ENCODE measurements at places on chromosomes 2 and 18.

DNA sequence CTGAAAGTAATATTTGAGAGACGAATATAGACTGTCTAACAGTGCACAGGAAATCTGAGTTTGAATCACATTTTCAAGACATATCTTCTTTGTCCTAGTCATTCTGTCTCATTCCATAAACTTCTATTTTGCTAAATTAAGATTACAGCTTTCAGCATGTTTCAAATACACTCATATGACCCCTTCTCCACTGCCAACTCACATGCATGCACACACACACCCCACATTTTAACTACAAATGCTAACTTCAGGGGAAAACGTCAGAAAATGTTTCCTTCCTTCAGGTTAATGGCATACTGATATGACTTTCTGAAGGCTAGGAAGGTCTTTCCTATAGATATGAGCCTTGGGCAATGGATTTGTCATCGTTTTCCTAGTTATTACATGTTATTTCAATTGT lies 373.7 kb downstream of the RBM43 start:
- no peak for DNase-seq

DNA sequence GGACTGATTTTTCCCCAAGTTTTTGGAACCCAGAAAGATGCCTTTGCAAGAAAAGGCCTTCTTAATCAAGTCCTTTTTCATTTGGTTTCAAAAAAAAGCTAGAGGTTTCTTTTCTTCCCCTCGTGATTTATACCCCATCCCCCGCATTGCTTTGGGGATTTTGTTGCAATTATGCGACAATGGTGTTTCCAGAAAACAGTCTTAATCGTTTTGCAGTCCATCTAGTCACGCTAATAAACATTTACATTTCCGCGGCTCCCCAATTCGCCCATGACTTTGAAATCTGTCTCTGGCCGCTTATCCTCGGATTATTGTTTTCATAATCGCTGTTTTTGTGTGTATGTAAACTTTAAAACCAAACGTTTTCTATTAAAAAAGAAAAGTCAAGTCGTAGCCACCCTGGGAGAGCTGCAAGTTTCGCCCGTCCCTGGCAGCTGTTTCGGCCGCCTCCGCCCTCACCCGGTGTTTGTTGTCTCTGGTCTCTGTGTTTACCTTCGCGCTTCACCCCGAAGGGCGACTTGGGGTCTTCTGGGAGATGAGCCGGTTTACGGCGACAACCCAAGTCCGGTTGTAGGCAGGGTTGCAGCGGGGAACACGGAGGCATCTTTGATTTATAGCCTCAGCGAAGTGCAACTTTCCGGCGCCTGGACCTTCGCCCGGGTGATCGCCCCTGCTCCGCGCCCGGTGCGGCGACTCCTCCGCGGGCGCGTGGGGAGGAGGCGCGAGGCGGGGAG lies 667 bp downstream of the SP9 start:
- DNase-seq = no peak

GRCh38 chr18:66937546-66937945 lies 333.7 kb upstream of the CDH19 start:
- DNase-seq = no peak

DNA sequence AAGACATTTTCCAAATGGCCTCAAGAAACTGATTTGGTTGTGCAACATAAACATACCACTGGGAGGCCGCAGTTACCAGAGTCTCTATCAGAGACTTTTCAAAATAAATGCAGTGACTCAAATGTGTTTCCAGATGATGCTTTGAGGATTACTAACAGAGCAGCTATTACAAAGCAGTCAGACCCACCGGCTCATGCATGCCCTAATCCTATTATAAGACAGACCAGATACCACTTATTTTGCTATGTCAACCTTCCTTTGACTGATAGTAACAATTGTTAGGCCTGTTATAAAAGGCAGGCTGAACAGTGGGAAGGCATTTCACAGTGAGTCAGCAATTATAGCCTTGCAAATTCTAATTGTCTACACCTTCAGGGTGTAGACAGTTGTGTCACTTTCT lies 217.7 kb downstream of the LRRTM1 start:
- no peak for DNase-seq

- no peak for DNase-seq
These were observed 65.7 kb upstream of the RTN4 start for GRCh38 chr2:55115761-55116597.

DNA sequence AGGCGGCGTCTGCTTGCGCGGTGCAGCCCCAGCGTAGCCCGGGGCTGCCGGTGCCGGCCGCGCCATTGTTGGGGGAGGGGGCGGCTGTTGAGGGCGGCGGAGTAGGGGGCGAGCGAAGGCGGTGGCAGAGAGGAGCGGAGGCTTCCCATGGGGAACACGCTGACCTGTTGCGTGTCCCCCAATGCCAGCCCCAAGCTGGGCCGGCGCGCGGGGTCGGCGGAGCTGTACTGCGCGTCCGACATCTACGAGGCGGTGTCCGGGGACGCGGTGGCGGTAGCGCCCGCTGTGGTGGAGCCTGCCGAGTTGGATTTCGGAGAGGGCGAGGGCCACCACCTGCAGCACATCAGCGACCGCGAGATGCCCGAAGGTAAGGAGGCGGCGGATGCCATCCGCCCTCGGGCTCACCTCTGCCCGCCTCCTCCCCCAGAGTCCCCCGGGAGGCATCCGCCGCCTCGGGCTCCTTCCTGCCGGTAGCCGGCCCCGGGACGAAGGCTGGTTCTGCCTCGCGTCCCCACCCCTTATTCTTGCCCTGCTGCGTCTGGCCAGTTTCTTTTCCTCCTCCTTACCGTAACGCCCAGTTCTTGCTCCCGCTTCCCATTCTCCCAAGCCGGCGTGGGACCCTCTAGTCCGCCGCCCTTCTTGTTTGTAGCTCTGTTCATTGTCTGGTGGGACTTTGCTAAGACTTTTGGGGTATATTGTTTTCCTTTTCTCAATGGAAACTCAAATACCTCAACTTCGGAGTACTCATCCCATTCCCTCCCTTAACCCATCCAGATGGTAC lies 500 bp downstream of the CCNYL1 start:
- DNase-seq = peak; percentile 30
